ENCODE measurements at places on chromosomes 1 and 21. TPM values are rescaled to one million over a fixed set of nuclear protein-coding genes. Genes with fewer than 3 reads are reported as not detected.

The CELA2A gene
- not detected for total RNA-seq

The NT5C1A gene
- not detected for total RNA-seq

The OR6N1 gene
- total RNA-seq = not detected

The TMEM125 gene
- 9.0 TPM for total RNA-seq

The CD34 gene
- total RNA-seq = 0.21 TPM

The LMX1A gene
- total RNA-seq = not detected

The RUNX3 gene
- total RNA-seq = 0.85 TPM

The RGS1 gene
- not detected for total RNA-seq

The SLAMF1 gene
- total RNA-seq = not detected

The BRDT gene
- not detected for total RNA-seq

The CBR3 gene
- 1.7 TPM for total RNA-seq

The ECE1 gene
- 80.7 TPM for total RNA-seq

The ATP1A2 gene
- total RNA-seq = not detected

The HPCAL4 gene
- total RNA-seq = 0.24 TPM

The ST6GALNAC3 gene
- 0.72 TPM for total RNA-seq

The SYCP1 gene
- not detected for total RNA-seq

The ASCL5 gene
- total RNA-seq = 0.21 TPM

The KRTAP21-2 gene
- total RNA-seq = not detected

The RNU5D-1 gene
- total RNA-seq = not detected

All from tracheal epithelial cell (primary cell).